ENCODE measurements at places on chromosomes 3 and 15.

GRCh38 chr3:191363221-191363620, 32.9 kb upstream of the UTS2B start:
- DNase-seq, result no peak

- peak; percentile 24 for DNase-seq
Observed at GRCh38 chr3:141402476-141403171, 34.3 kb downstream of the ZBTB38 start.

GRCh38 chr3:159559771-159560170, 428.9 kb upstream of the IL12A start:
- DNase-seq, result no peak

- no peak for DNase-seq
Observed at GRCh38 chr3:123749711-123750110, 134.4 kb downstream of the MYLK start.

DNA sequence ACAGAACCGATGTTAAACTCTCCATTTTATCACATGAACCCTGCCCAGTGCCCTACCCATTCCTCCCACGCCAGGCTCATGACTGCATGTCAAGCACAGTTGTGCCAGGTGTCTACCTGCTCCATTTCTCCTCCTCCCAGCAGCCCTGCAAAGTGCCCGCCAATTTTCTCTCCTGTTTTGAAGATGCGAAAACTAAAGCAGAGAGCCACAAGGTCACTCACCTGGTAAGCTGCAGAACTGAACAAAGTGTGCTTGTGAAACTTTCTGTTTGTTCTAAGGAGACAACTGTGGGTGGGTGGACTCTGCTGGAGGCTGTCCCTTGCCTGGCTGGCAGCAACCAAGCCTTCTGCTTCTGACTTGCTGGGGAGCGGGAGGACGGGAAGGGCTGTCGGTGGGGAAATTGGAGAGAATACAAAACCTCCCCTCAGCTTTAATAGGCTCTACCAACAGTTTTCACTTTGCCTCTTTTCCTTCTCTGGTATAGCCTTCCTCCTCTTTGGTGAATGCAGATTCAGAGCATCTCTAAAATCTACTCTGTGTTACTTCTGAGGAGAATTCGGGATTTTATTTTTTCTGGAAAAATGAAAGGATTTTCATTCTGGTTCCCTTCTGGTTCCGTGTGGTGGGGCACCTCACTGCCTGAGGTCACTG, 23.0 kb downstream of the LIMD1 start:
- DNase-seq, result no peak

- DNase-seq, result no peak
Observed at GRCh38 chr15:71301958-71302621, 186.8 kb downstream of the THSD4 start.

DNA sequence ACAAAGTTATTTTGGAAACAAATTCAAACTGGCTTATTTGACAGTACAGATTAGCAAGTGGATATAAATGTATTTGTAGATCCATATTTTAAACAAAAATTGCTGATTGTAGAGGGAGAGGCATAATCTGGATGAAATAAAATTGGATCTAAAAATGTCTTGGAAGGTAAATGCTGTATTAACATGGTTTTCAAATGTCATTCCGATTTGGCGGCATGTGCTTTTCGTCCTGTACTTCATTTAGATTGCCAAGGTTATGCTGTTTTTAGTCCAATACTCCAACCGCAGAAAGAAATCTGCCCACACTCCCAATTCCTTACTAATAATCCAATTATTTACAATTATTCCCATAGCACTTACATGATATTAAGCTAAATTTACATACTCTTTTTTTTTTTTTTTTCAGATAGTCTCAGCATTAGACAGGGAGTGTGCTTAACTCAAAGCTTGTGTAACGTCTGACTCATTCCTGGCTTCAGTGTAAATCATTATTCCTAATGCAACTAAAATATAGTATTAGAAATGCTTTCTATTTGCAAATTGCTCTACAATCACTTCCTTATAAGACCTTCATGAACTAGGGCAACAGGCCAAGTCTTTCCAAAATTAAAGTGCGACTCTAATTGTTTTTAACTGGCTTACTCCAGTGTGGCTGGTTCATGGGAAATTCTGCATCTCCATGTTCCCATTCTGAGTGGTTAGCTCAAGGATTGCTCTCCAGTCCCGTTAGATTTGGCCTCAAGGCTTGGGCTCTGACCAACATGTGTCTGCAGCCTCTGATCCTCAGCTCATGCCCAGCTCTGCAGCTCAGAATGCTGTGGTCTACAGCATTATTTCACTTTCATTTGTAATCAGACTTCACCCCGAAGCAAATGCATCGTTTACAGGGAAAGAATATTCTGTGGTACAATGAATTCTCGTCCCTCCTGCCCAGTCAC, 103.9 kb downstream of the FBN1 start:
- DNase-seq, result no peak

GRCh38 chr3:50658416-50658815, 16.3 kb upstream of the DOCK3 start:
- DNase-seq, result no peak

DNA sequence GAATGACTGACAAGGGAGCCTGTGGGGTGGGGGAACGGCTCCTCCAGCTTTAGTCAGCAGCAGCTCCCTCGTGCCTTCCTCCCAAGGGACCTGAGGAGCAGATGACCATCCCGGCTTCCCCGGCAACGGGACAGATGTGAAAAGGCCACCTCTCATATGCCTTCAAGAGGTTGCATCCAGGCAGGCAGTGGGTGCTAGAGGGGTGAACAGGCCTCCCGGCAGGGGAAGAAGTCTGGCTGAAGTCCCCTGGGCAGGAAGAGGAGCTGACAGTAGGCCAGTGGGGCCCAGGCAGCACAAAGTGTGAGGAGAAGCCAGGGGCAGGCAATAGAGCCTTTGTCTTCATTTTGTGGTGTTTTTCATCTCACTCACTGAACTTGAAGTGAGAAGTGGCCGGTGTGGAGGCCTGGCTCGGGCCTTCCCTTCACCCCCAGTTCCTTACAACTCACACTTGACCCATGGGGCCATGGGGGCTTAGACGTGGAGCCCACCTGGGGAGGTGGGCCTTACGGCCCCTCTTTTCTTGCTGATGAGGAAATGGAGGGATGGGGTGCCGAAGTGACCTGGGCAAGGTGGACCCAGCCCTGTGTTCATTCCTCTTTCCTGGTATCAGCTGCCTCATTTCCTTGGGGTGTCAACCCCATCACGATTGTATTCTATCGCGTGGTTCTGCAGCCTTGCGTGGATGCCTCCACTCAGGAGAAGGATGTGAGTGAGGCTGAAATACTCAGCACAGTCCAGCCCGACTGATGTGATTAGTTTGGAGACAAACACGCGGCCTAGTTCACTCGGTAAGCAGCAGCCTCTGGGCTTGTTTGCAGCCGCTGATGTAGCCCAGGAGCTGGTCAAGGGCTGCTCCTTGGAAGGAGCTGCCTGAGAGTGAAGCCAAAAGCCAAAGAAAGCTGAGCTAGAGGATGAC, 115.5 kb upstream of the ALDH1A3 start:
- no peak for DNase-seq

GRCh38 chr15:28983432-28984311, 97.9 kb downstream of the APBA2 start:
- DNase-seq, result no peak
